ENCODE measurements at places on chromosomes 16 and 17.
A peak's percentile ranks its signal among the peaks of the same experiment; 100 is the strongest.

DNA sequence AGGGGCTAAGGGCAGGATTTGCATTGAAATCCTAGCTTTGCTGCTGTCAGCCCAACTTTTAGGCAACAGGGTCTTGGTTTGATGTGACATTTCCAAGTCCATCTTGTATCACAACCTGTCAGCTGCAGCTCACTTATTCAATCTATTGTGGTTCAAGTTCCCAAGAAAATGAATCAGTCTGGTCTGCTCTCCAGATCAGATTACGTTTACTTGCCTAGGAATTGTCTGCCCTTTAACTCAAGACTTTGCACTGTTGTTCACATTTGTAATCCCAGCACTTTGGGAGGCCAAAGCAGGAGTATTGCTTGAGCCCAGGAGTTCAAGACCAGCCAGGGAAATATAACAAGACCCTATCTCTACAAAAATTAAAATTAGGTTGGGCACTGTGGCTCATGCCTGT lies 10.0 kb downstream of the STX4 start:
- DNase-seq, result no peak

GRCh38 chr17:78416791-78417530 lies 38.5 kb downstream of the PGS1 start:
- peak; percentile 44 for DNase-seq

DNA sequence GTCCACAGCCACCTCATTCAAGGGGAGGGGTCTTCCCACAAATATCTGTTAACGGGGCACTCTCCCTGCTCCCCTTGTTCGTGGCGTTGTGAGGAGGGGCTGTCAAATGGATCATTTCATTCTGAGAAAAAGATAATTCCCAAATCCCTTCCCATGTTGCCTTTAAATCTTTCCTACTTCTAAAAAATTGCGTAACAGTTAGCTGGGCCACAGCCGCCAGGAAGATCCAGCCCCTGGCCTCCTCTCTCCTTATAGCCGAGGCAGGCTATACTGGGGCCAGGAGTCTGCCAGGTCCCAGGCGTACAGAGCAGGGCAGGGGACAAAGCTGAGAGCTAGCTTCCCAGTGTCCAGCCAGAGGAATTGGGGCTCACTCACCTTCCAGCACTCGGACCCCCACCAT lies 430 bp downstream of the C16orf89 start:
- no peak for DNase-seq

- peak; percentile 24 for DNase-seq
Observed at GRCh38 chr17:75250009-75250471, 11.4 kb downstream of the GGA3 start.

- peak; percentile 42 for DNase-seq
Observed at GRCh38 chr17:57442914-57443571, 186.7 kb downstream of the MSI2 start.

GRCh38 chr16:19112099-19112407 lies 1.7 kb upstream of the ITPRIPL2 start:
- no peak for DNase-seq

GRCh38 chr16:72493716-72494415 lies 321.9 kb upstream of the PMFBP1 start:
- DNase-seq, result no peak

Data from CD4-positive, alpha-beta T cell treated with Interferon gamma for 1 hour (primary cell).